ENCODE measurements at places on chromosomes 6 and 20.

- H3K4me3 ChIP-seq: peak within 1 kb of the TSS; percentile 86
- H3K27ac ChIP-seq: peak within 1 kb of the TSS; percentile 85
- H3K27me3 ChIP-seq: peaks cover 10% of the 10 kb centered on the region
- H3K4me1 ChIP-seq: peaks cover 31% of the 10 kb centered on the region
- DNase-seq: peak; percentile 88
Measured at GRCh38 chr20:3407040-3407770, at the start of gene DNAAF9. TSS of gene DNAAF9 (minus strand) at chr20:3407669. CDS start at chr20:3407557, 112 bp downstream.

DNA sequence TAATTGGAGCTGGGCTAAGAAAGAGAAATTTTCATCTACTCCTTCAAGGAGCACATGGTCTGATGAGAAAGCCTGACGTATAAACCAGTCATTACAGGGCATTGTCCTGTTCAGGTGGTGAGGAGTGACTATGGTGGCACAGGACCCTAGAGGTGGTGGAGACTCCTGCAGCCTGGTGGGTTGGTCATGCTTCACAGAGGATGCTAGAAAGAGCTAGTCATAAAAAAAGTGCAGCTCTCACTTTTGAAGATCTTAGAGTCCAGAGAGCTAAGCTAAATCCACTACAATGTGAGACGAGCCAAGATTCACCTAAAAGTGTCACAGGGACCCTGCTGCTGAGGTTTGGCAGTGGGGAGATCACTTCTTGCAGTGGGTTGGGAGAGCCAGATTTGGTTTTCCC lies 9.8 kb upstream of the ZNF831 start:
- peaks cover 4% of the 10 kb centered on the region for H3K27me3 ChIP-seq
- no peaks in the 10 kb centered on the region for H3K36me3 ChIP-seq
- H3K4me1 ChIP-seq: peaks cover 6% of the 10 kb centered on the region
- no peak overlapping the region for H3K27ac ChIP-seq

- no peak overlapping the region for H3K27ac ChIP-seq
- DNase-seq: no peak
Measured at GRCh38 chr6:55536391-55536956, 42.5 kb downstream of the HMGCLL1 start.

GRCh38 chr6:30879684-30880427 lies 4.5 kb upstream of the DDR1 start:
- no peaks in the 10 kb centered on the region for H3K27me3 ChIP-seq
- H3K36me3 ChIP-seq: no peaks in the 10 kb centered on the region
- DNase-seq: no peak
- no peak overlapping the region for H3K27ac ChIP-seq

DNA sequence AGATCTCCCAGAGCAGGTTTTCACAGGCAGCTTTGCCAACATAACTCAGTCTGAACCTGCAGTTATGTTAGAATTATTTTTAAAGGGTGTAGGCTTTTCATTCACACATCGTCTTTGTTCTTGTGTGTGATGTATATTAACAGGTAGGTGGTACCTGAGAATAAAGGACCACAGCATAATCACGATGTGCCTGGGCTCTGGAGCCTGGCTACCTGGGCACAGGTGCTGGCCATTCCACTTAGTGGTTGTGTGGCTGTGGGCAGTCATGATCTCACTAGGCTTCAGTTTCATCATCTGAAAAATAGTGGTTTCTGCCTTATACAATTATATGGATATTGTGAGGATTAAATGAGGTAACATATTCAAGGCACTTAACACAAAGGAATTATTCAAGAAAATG lies 6.4 kb downstream of the CD109 start:
- no peak overlapping the region for H3K4me3 ChIP-seq
- no peaks in the 10 kb centered on the region for H3K27me3 ChIP-seq
- no peak overlapping the region for H3K27ac ChIP-seq
- H3K4me1 ChIP-seq: peaks cover 17% of the 10 kb centered on the region
